ENCODE measurements at places on chromosomes 5 and 9. TPM values are rescaled to one million over a fixed set of nuclear protein-coding genes. Genes with fewer than 3 reads are reported as not detected.

GRCh38 chr9:111839387-111839786, 44.6 kb upstream of the SHOC1 start:
- DNase-seq = peak; percentile 65

DNA sequence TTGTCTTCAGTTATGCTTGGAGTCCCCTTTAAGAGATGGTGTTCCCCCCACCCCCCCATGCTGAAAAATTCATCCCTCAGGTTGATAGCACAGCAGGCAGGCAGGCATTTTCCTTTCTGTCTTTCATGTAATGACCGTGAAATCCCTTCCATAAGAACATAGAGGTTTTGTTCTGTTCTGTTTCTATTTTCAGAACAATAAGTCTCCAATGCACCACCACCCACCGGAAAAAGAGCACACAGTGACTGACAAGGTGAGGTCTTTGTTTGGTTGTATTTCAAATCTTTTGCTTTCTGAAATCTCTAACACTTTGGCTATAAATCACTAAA, 52.4 kb downstream of the DMRT2 start:
- DNase-seq = no peak

DNA sequence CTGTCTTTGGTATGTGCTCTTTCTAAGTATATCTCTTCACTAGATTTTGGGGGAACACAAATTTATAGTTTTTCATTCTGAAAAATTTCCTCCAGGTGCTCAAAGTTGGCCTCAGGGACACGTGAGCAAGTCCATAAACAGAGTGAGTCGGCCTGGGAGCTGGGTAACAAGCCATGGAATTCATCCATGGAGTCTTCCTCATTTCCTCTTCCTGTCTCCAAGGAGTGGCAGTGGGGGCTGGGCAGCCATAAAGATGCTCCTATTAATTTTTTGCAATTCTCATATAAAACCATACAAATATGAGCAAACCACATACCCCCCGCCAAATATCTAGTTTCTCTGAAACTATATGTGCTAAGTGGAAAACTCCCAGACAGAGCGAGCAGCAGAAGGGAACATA, 136.6 kb upstream of the OTULINL start:
- DNase-seq = no peak

DNA sequence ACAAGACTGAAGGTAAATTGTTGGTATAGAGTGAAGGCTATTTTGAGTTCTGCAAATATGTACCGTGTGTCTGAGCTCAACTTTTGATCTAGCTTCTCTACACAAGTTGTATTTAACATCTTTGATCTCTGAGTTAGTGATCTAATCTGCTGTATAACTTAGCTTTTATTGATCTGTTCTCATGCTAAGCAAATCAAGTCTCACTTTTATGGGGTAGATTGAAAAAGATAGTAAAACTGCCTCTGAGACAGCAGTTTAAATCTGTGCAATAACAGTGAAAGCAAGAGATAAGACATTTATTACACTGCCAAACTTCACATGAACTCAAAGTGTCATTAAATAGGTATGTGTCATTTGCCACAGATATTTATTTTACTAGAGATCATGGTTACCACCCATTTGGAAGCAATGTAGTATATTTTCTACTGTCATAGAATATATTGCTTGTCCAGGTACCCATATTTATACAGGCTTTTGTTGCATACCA, 477.3 kb downstream of the ISL1 start:
- no peak for DNase-seq

GRCh38 chr5:74017786-74018211, 391.8 kb downstream of the ARHGEF28 start:
- DNase-seq = no peak

DNA sequence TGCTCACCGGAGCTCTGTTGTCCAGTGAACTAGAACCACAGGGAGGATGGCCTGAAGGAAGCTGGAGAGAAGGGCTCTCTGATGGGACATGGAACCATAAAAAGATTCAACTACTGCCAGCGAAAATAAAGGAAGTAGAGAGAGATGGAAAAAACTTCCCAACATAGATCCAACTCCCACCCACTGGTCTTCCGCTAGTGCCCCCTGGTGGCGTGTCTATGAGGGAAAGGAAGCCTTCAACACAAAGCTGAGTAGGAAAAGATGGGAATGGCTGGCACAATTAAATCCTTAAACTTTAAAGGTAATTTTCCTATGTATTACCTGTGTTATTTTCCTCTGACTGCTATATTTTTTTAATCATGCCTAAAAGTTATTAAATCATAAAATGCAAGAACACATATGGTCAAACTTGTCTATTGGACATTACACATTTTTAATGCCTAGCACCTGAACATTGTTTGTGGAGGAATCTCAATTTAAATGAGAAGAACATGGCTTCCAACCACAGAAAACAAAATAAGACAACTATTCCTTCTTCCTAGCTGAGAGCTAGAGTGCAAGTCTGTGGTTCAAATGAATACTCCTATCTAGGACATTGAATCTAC, 51.5 kb downstream of the CEP120 start:
- peak; percentile 51 for DNase-seq

DNA sequence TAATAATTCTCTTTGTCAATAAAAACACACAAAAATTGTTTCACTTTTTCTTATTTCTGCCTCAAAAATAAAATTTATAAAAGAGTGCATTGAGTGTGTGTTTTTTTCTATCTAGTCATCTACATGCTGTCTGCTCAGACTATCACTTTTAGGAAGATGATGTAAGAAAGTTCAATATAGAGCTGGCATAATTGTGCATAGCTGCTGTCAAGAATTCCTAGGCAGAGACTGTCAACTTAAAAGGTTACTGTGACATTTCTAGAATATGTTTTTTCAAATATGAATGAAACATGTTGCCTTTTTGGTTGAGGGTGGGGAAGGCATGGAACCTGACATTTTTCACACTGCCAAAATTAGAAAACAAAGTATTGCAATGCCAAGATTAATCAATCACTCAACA, 172.3 kb downstream of the CDH10 start:
- no peak for DNase-seq

DNA sequence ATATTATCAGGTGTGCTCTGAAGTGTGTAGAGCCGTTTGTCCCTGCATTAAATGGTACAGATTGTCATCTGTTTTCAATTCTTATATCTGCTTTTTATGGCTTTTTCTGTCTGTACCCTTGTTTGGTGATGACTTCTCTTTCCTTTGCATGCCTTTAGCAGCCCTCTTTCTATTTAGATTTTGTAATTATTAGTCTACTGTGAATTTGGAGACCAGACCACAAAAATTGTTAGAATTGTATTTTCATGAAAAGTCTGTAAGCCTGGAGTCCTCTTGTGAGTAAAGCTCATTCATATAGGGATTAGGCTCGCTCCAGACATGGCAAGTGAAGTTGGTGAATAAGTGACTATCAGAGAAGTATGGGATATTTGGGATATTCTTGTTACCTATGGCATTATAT, 41.7 kb downstream of the NFX1 start:
- no peak for DNase-seq

DNA sequence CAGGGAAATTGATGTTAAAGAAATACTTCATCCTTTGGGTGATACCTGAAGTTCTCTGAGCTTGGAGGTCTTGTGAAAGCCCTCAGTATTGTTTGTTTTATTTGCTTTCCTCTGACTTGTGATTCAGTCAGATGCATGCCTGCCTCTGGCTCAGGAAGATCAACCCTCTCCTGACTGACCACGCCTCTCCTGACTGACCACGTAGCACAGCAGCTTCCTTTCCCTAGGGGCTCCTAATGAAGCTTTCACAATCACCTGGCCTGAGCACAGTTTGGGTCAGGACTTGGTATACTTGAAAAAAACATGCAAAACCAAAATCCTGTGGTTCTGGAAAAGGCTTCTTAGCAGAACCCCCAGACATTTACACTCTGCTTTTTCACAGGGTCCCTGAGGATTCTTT, 3.8 kb downstream of the TGFBI start:
- no peak for DNase-seq

- no peak for DNase-seq
Measured at GRCh38 chr9:27367175-27367798, 70.3 kb upstream of the EQTN start.

DNA sequence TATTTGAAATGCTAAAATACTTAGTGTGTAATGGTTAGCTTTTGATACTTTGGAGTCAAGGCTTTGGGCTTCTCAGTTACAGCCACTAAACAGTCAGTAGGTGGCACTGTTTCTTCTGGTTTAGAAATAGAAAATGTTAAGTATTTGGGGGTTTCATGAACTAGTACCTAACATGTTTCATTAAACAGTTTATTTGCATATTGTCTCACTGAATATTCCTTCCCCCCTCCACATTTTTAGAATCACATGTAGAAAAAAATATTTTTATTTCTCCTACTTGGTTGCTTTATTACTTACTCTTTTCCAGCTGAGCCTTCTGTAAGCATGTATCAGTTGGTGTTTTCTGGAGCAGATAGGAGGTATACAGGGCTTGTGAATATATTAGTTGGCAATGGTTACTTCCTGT, 48.0 kb downstream of the IPO11 start:
- DNase-seq = no peak

GRCh38 chr5:24065779-24066178, 558.4 kb downstream of the PRDM9 start:
- no peak for DNase-seq

DNA sequence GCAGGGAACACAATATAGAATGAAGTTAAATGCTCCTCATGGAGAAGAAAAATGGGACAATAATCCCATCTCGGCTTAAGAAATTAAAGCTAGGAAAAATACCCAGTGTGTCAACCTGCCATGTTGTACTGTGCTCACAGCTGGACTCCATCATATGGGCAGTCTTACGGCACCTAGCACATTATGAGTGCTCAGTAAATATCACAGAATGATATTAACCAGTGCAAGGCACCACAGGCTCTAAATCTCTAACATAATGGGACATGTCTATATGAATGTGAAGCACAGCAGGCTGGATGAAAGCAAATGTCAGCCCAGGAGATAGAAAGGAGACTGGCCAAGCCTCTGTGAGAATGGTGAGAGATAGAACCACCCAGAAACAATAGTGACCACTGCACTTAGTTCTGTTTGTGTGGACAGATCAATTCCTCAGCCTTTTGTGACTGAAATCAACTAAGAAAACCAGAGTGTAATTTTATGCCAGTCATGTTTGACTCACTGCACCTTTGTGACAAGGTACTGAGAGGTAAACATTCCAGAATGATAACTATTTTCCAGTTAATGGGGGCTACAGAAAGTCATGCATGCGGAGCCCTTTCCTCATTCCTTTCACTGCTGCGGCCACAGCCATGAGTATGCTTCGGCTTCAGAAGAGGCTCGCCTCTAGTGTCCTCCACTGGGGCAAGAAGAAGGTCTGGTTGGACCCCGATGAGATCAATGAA, 140.4 kb upstream of the CDH6 start:
- DNase-seq = no peak

DNA sequence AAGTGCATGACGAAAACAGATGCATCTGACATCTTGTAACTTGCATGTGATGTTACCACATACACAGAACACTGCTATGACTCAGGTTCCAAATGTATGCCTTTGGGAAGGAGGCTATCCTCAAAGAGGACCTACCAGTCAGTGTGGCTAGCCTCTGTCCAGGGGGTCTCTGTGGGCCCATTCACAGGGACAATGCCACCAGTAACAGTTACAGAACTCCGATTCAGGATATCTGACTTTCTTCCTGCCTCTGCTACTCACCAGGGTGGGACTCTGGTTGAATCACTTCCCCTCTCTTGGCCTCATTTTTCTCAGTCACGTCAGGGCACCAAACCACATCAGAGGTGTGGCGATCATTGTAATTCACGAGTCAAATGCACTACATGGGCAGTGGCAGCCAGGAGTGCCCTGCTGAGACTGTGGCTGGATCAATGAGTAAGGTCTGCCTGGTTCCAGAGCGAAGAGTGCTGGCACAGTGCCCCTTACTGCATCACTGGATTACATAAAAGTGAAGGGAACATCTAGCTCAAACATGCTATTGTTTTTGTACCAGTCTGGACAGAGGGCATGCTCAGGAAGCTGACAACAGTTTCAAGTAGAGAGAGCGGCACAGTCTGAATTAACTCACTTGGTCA, 13.2 kb downstream of the ATOX1 start:
- peak; percentile 60 for DNase-seq

- DNase-seq = no peak
Measured at GRCh38 chr5:118068886-118069285, 919.5 kb downstream of the DTWD2 start.

DNA sequence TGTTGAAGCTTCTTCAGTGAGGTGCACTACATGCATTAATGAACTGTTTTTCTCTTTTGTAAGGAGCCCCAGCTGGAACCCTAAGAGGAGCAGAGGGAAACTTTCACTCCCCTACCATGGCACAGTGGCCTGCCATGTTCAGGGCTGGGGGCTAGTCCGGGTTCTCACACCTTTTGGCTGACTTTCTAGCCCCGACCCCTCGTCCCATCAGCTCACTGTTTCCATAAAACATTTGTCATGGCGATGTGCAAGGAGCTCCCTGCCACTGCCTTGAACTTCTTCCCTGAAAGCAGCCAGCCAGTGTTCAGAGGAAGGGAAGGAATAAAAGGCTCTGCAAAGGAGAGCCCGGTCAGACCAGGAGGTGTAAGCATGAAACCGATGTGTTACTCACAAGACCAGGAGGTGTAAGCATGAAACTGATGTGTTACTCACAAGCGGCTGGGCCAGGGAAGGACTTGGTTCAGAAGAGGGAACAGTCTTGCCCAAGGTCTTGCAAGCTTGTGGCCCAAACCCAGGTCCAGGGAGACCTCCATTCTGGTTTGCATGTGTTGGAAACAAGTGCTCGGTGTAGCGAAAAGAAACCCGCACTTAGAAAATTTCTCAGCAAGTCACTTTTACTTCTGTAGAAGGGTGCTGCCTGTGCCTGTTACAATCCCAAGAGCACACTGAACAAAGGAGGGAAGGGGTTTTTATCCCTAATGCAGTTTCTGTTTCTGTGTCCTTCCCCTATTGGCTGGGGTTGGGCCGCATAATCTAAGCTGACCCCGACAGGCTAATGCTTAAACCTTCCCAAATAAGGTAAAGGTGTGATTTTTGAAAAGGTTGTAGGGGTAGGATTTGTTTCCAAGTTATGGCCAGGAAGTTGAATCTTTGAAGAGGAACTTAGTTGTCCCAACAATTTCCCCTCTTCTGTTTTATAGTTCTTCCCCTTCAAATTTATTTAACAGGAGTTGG, 3.4 kb upstream of the ABO start:
- no peak for DNase-seq

DNA sequence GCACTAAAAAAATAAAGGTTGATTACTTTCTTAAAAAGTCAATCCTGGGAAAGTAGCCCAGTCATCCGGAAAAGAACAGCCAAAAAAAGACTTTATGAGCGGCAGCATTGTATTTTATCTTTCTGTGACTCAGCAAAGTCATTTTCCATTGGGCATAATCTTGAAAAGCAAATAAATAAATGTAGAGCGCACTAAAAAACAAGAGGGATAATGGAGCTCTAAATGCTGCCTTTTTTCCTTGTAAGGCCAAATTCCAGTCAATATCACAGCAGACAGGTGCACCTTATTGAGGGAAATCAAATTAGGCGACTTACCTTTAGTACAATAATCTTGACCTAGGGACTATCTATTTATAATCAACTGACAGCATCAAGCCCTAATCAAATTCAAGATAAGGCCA, 266.8 kb downstream of the MTRR start:
- DNase-seq = no peak

SPATA9 gene
- total RNA-seq = not detected

FREM1 gene
- 4.3 TPM for total RNA-seq

TMEM174 gene
- not detected for total RNA-seq

SPACA9 gene
- total RNA-seq = 13.9 TPM

OR2K2 gene
- total RNA-seq = not detected

PLPP6 gene
- 5.3 TPM for total RNA-seq

NR2F1 gene
- 42.6 TPM for total RNA-seq

DIPK1B gene
- total RNA-seq = 15.1 TPM

TMOD1 gene
- total RNA-seq = 7.9 TPM

TRIM7 gene
- 4.3 TPM for total RNA-seq
